ENCODE measurements at places on chromosomes 7 and 10.

DNA sequence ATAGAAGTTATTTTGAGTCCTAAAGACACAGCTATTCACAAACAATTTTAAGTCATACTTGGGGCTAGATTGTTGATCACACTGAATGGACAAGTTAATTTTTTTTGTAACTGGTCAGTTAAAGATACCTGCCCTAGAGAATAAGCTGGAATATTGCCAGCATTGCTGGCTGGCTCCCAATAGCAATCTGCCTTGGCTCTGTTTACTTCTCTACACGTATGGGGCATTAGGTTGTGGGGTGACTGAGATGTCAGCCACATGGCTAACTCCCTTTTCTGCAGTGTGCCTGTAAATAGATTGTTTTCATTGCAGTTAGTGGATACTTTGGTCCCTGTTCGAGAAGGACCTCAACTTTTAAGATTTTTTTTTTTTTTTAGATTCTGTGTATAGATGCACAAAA is 128.2 kb downstream of the SEMA3E start:
- DNase-seq: no peak

GRCh38 chr7:123308254-123308951 is 108.6 kb upstream of the SLC13A1 start:
- no peak for DNase-seq

GRCh38 chr7:75738604-75738974 is at the start of gene HIP1:
Gene HIP1 (minus strand): TSS chr7:75738941. CDS start chr7:75738920, 21 bp downstream.
- no peak for DNase-seq

GRCh38 chr7:82202965-82203364 is 240.6 kb downstream of the CACNA2D1 start:
- no peak for DNase-seq

- DNase-seq: no peak
Observed at GRCh38 chr7:26912338-26912737, 47.9 kb upstream of the SKAP2 start.

- DNase-seq: no peak
Observed at GRCh38 chr10:102678842-102679289, 34.6 kb downstream of the TRIM8 start.

- DNase-seq: no peak
Observed at GRCh38 chr10:20041931-20042330, 225.7 kb downstream of the PLXDC2 start.

DNA sequence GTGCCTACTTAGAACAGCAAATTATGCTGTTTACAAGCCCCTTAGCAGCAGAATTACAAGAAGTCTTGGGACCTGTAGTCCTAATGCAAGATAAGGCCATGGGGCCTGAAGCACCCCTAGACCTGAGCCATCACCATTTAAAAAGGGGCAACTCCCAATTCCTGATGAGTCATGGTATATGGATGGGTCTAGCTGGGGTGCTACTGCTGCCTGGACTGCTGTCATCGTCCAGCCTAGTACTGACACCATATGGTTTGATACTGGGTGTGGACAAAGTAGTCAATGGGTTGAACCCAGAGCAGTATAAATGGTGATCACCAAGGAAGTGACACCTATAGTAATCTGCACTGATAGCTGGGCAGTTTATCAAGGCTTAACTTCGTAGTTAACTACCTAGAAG is 450.0 kb downstream of the IPMK start:
- DNase-seq: no peak

GRCh38 chr10:36391405-36391804 is 734.0 kb upstream of the ANKRD30A start:
- DNase-seq: no peak

- DNase-seq: no peak
Observed at GRCh38 chr10:3516234-3516922, 268.6 kb downstream of the KLF6 start.

DNA sequence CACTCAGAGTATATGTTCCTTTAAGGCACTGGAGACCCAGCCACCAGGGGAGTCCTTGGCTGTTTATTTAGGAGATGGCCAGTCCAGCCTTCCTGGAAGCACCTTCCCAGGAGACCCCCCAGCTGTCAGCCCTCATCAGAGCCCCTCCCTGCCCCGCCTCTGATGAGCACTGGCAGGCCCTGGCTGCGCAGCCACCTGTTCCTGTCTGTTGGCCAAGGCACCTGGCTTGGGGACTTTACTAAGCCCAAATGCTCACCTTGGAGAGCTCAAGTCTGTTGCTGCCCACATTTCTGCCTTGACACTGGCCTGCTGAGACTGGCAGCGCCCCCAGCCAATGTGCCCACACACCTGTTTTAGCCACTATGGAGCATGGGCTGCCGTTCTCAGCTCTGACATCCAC is 124.7 kb downstream of the ELMO1 start:
- DNase-seq: no peak

- no peak for DNase-seq
Observed at GRCh38 chr7:120988591-120989256, at the start of gene CPED1. Gene CPED1 (plus strand): TSS chr7:120988711. CDS start chr7:120989622, 911 bp downstream.
